Foreskin keratinocyte (primary cell): ENCODE measurements at places on chromosomes 6 and 20.

DNA sequence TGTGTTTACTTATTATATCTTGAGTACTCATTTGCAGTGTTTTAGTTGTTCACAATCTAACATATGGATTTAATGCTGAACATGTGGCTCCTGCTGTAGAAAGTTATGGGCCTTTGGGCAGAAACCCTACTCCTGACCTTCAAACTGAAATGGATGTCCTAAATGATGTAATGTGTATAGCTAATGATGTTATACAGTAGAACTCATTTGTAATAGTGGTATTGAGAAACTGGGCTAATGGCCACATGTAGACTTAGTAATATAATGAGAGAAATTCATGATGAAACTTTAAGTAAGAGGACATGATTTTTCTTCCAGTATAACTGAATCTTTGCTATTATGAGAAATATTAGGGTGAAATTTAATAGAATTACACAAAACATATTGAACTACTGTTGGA lies 121.3 kb upstream of the PTPRK start:
- no peak for DNase-seq

DNA sequence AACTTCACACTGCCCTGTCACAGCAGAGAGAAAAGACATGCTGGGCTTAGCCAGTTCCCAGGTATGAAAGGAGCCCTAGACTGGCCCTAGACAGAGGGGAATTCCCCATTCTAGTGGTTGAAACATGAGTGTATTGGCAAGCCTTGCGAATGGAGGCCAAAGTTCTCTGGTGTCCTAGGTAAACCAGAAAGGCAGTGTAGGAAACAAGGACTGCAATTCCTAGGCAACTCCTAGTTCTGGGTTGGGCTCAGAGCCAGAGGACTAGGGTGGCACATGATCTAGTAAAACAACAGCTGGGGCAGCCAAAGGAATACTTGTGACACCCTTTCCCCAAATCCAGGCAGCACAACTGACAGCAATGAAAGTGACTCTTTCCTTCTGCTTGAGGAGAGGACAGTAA lies 265.0 kb upstream of the EPHA7 start:
- DNase-seq: no peak

GRCh38 chr6:97175806-97176205 lies 107.2 kb downstream of the MMS22L start:
- DNase-seq: no peak

DNA sequence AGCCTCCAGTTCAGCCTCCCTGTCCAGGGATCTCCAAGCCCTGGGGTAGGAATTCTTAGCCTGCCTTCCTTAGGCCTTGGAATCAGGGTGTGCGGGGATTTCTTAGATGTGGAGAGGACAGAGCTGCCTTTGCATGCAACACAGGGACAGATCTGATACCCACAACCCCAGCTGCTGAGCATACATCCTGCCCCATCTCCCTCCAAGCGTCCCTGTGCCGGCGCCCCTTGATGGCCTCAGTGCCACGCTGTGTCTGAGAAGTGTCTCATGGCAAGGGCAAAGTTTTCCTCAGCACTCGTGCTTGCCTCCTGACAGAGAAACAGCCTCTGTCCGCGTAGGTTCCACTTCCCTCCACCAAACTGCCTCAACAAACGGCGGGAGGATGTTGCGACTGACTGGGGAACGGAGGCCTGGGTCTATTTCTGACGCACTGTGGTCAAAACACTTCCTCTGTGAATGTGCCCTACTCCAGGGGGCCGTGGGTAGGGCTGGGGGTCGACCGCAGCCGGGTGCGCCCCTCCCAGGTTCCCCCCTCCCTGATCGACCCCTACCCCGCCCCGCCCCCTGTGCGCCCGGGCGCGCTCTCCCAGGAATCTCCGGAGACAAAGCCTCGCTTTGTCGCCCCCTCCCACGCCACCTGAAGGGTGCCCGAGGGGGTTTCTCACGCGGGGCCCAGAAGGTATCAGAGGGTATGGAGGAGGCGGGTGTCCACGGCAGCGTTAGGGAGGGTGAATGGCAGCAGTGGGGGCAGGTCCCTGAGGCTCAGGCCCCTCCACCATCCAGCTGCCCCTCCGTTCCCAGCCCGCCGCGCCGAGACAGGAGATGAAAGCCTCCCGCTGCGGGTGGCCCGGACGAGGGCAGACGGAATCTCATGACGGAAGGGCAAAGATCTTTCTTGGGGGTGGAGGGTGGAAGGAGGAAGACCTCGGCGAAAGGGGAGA lies 806 bp downstream of the MICAL1 start:
- DNase-seq: peak; percentile 10

DNA sequence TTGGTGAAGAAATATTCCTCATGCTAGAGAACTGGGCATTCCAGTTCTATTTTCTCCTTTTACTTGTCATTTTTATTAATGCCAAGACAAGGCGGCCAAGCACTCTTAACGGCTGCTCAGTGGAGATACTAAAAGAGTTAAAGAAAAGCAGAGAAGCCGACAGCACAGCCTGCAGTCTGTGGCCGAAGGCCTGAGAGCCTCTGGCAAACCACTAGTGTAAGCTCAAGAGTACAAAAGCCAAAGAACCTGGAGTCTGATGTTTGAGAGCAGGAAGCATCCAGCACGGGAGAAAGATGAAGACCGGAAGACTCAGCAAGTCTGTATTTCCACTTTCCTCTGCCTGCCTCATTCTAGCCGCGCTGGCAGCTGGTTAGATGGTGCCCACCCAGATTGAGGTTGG lies 167.1 kb upstream of the FUT9 start:
- DNase-seq: no peak

GRCh38 chr6:83511901-83512681 lies at the start of gene PRSS35:
PRSS35 (plus strand) TSS chr6:83512534; CDS start chr6:83523442, 10,908 bp downstream.
- DNase-seq: no peak

DNA sequence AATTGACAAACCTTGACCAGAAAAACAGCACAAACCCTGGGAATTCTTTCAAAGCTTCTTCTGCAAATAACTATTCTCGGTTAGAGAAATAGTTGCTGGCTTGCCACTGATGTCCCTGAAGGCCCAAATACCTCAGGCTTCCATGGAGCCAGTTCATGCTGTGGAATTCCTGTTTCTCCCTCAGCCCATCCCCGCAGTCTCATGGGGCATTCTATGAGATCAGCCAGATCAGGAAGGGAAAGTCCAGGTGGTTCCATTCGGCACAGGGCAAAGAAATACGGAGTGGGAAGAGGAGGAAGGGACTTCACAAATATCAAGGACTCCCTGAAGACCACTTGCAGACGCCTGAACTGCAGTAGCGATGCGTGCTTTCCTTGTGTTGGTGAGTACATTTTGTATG lies 63.3 kb downstream of the MYLK4 start:
- no peak for DNase-seq

GRCh38 chr6:47023573-47023972 lies 18.6 kb downstream of the ADGRF1 start:
- no peak for DNase-seq

- DNase-seq: no peak
These were observed 56.6 kb upstream of the POU3F2 start for GRCh38 chr6:98777762-98778161.

DNA sequence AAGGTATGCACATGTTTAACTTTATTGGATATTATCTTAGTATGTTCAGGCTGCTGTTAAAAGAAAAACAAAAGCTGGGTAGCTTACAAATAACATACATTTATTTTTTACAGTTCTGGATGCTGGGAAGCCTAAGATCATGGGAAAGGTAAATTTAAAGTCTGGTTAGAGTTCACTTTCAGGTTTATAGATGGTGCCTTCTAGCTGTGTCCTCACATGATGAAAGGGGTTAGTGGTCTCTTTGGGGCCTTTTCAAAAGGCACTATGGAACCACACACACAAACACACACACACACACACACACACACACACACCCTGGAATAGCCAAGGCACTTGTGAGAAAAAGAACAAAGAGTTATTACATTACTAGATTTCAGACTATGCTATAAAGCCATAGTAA lies 805.8 kb upstream of the GJE1 start:
- peak; percentile 4 for DNase-seq

GRCh38 chr6:164097551-164098398 lies 683.3 kb downstream of the QKI start:
- peak; percentile 30 for DNase-seq

- no peak for DNase-seq
These were observed 119.5 kb downstream of the PLEKHG1 start for GRCh38 chr6:150719099-150719766.

DNA sequence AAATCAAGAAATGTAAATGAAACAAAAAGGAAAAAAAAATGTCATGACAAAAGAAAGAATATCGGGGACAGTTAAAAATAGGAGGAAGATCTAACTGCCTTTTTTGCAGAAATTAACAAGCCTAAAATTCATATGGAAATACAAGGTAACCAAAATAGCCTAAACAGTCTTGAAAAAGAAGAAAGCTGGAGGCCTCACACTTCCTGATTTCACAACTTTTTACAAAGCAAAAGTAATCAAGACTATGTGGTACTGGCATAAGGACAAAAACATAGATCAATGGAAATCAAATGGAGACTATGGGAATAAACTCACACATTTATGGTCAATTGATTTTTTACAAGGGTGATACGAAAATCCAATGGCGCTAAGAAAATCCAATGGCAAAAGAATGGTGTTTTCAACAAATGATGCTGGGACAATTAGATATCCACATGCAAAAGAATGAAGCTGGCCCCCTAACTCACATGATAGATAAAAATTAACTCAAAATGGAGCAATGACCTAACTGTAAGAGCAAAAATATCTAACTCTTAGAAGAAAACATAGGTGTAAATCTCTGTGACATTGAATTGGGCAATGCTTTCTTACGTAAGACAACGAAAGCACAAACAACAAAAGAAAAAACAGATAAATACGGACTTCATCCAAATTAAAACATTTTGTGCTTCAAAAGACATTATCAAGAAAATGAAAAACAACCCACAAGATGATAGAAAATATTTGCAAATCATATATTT lies 24.5 kb downstream of the MAP3K5 start:
- DNase-seq: no peak

DNA sequence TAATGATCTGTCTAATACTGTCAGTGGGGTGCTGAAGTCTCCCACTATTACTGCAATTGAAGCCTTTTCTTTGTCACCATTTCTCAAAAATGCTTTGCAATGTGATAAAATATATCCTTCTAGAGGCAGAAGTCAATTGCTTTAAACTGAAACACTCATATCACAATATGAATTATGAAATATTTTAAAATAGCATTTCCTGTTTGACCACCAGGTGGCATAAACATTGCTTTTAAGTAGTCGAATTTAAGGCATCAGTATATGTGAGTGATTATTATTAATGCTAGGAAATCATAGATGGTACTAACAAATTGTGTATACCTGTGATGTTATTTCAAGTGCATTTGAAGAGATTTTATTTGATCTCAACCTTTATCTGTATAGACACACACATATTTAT lies 87.5 kb downstream of the MEI4 start:
- DNase-seq: peak; percentile 15

DNA sequence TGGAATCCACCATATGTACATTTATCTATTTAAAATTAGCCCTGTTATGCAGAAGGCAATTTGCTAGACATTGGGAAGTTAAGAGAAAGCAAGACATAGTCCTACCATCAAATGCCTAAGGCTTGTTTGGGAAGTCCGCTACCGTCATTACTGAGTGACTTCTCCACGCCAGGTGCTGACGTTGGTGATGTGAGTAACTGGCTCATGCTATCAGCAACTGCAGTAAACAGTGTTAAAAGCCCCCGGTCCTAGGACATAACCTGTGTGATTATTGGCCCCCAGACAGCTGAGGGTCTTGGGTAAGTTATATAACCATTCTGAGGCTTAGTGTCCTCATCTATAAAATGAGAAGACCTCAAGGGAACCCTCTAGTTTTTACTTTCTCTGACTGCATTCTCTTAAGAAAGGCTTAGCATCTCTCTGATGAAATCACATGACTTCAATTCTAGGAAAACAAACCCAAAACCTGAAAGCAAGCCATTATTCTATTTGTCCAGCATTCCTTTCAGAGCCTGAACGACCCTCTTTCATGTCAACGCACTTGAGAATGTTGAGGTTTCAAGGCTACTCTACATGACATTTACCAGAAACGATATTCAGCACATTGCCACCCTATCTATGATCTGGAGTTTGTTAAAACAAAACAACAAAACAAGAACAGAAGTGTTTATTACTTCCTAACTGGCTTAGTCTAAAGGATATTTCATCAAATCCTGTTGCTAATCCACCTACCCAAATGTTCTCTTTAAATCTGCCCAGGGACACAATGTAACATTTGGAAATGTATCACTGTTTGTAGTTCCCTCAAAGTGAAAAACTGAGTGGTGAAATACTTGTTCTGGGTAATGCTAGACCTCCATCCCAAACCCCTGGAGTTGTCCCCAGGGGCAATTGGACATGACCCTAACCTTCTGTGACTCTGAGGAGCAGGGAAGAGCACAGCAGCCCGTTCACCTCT lies 133.8 kb downstream of the BTBD3 start:
- DNase-seq: no peak

GRCh38 chr6:109139109-109139508 lies 43.8 kb downstream of the CEP57L1 start:
- peak; percentile 45 for DNase-seq

DNA sequence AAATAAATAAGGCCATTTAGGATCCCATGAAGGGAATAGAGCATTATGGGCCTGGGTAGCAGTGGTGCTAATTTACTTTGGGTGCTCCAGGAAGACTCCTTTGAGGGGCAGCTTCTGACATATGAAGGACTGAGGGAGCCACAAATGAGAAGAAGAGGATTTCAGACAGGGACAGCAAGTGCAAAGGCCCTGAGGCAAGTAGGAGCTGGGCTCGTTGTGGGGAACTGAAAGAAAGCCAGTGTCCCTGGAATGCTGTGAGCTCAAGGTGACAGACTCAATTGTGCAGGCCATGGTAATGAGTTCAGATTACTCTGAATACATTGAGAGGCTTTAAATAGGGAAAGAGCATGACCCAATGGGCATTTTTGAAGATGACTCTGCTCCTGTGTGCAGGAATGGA lies 307.6 kb downstream of the TSHZ2 start:
- DNase-seq: no peak

- no peak for DNase-seq
These were observed 4.7 kb downstream of the DNTTIP1 start for GRCh38 chr20:45796337-45797065.

- DNase-seq: no peak
These were observed 31.7 kb upstream of the NTSR1 start for GRCh38 chr20:62676976-62677375.

DNA sequence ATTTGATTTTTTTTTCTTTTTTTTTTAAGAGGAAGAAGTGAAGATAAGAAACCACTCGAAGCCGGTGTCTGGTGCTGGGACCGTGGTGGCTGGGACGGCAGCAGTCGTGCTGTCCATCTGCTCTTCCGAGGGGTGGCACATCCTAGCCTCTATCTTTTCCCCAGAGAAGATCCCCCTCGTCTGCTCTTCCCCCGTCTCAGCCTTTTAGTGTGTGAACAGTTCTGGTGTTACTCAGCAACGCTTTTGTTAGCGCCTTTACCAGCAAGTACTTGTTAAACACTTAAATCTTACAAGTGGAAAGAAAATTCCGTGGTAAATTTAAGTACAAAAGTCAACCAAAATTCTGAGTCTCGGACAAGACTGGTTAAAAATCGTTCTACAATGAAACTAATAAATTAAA lies 90.1 kb downstream of the RSPH3 start:
- peak; percentile 34 for DNase-seq

- DNase-seq: no peak
These were observed 24.0 kb downstream of the PTGIS start for GRCh38 chr20:49543858-49544437.

GRCh38 chr20:3547906-3548305 lies 77.1 kb downstream of the ATRN start:
- no peak for DNase-seq
